NCI-H1105 treated with DMSO at 0.1 percent for 48 hours (cell line): ENCODE measurements at places on chromosomes 7 and 10.
A peak's percentile ranks its signal among the peaks of the same experiment; 100 is the strongest.

- DNase-seq, result no peak
Observed at GRCh38 chr7:137798073-137798763, 48.6 kb downstream of the DGKI start.

GRCh38 chr10:88986549-88987242 lies 3.9 kb upstream of the FAS start:
- DNase-seq, result peak; percentile 20

DNA sequence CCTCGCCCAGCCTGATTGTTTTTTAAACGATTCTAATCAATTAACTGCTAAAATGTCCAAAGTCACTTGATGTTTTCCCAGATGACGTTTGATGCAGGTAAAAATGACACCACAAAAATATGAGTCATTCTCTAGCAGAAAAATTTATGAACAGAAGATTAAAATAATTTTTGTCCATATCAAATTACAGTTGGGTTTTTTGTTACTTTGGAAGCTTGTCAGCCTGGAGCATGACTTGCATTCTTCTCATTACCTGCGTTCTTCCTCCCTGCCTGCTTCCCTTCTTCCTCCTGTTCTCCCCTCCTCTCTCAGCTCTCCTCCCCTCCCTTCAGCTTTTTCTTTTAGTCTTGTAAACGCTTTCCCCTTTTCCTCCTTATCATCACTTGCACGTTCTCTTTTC lies 18.7 kb downstream of the IL15RA start:
- DNase-seq, result no peak

DNA sequence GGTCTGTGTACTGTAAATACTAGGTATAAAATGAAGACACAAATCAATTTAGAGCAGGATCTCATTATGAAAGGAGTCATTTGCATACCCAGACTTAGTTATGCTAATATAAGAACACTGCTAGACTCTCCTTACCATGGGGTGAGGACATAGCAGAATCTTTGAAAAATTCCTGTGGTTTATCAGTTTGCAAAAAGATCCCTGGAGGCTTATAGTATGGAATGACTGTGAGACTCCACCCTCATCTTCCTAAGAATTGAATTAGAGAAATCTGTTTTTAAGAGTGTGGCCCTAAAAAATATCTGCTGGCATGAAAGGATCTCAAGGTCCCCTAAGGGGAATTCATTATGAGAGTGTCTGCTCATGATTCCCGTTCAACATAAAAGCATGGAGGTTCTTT lies 63.2 kb downstream of the WNT2 start:
- no peak for DNase-seq

DNA sequence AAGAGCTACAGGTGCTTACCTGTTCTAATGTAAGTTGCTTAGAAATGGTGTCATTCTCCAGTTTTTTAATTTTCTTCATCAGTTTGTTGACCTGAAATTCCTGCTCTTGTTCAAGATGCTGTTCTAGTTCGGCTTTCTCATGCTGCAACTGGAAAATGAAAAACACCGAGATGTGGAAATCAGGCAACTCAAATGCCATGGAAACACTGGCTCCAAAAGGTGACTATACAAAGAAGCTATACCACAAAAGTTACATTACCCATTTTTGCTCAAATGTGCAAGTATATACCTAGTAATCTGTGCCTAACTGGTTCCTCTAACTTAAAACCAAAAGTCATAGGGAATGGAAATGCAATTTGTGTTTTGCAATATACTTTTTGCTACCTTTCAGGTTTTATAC lies 73.8 kb downstream of the CCDC6 start:
- no peak for DNase-seq

DNA sequence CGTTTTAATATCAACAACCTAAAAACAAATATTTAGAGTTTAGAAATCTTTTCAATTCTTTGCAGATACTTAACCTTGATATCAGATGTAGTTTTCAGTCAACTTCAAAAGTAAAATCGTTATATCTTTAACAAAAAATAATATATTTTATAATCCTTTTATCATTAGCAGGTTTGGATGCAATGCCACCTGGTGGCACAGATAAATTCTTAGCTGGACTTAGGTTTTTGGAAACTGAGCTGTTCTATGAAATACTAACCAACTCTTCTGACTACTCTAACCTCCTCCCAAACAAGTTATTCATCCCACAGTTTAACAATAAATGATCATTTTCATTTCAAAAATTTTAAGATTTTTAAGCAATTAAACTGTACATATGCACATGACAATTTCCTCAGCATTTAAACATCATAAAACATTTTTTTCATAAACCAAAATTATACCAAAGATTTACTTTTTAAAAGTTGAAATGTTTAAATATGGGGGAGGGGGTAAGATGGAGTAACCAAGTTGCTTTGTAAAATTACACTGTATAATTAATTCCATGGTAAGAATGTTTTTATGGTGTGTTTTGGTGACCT lies 56.9 kb downstream of the HIBADH start:
- DNase-seq, result peak; percentile 61

DNA sequence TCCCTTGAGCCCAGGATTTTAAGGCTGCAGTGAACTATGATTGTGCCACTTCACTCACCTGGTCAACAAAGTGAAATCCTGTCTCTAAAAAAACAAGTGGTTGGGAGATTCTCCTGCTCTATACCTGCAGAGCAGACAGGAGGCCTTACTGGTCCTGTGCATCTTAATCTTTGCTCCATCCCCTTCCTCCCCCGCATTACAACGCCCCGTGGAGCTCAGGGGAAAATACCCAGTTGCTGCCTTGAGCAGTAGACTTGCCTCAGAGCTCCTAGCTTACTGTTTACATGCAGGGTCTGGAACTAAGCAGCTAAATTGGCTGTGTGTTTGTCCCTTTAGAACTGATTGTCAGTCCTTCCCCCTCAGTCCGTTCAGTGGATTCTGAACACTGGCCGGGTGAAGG lies 123.8 kb upstream of the KMT2E start:
- no peak for DNase-seq

GRCh38 chr7:27697861-27698430 lies 35.3 kb upstream of the HIBADH start:
- DNase-seq, result no peak

DNA sequence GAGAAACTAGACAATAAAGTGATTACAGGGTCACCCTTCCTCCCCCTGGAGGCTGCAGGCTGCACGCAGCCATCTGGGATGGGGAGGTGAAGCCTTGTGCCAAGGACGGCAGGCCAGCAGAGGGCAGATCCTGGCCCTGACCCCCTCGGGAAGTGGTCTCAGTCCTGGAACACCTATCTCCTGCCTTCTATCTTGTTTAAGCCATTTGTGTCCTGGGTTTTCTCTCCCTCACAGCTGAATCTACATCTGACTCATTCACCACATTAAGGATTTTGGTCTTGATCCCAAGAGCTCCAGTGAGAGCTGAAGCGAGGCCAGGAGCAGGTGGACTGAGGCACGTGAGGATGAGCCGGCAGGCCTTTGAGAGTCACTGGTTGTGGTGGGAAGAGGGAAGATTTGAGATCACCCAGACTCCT lies 16.4 kb upstream of the PARP12 start:
- no peak for DNase-seq

DNA sequence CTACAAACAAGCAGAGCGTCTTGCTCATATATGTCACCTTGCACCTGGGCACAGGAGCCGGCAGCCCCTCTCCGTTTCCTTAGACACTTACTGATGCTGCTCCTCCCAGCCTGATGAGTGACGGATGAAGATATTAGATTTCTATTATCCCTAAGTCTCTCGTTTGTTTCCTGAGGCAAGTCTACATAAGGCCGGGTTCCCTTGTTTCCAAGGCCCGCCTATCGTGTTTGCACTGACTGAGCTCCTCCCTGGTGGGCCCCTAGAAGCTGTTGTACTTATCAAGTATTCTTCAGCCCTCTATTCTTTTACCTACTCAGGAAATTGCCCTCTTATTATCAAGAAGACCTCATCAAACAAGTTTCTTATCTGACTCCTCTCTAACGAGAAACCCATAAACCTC lies 18.5 kb downstream of the SH3PXD2A start:
- no peak for DNase-seq

DNA sequence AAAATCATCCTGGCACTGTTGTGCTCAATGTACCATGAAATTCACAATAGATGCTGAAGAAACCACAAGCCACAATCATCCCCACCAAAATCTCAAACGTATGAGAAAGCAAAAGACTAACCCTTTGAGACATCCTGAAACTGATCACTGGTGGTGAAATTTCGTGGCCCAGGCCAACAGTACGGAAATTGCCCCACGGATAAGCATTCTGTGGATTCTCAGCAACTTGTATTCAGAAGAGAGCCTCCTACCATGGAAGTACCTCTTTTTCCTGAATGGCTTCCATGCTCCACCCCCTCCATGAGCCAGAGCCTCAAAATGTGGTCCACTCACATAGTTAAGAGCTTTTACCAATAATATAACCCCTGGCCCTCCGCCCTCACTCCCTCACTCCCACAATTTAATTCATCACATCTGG lies 163.9 kb upstream of the AUTS2 start:
- DNase-seq, result no peak

- DNase-seq, result no peak
Observed at GRCh38 chr10:44715136-44715535, 196.0 kb upstream of the TMEM72 start.

DNA sequence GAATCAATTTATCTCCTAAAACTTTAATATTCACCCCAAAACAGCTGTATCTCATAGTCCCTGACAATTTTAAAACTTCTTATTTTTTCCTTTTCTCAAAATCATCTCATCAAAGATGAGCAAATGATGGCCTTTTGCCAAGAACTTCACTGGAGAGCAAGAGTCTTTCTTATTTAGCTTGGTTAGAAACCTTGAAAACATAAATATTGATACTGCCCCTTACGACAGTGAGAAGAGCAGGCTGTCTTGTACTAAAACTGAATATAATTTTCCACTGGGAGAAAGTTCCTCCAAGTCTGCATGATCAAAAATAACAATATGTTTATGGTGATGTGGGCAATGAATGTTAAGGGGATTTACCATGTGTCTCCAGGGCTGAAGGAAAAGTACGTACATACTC lies 109.0 kb downstream of the COL28A1 start:
- DNase-seq, result no peak

- no peak for DNase-seq
Observed at GRCh38 chr10:27041196-27041595, 59.1 kb downstream of the ANKRD26 start.

- DNase-seq, result no peak
Observed at GRCh38 chr10:46268076-46268881, 18.5 kb upstream of the ANTXRL start.
